Coronary artery (tissue), 2 donors: ENCODE measurements at places on chromosomes 13 and 19.
A peak's percentile ranks its signal among the peaks of the same experiment; 100 is the strongest.

GRCh38 chr19:35462476-35462953 lies 14.5 kb downstream of the FFAR2 start:
- DNase-seq = no peak

DNA sequence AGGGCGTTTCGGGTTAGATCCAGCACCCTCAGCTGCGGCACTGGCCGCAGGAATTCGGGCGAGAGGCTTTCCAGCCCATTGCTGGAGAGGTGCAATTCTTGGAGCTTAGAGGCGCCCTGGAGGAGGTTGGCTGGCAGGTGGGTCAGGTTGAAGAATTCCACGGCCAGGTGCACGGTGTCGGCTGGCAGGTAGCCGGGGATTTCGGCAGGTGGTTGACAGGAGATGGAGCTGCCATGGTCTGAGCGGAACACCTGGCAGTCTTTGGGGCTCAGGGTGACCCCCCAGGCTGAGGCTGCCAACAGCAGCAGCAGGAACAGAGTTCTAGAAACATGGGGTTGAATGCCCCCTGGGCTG lies 1.3 kb downstream of the LRG1 start:
- no peak for DNase-seq

DNA sequence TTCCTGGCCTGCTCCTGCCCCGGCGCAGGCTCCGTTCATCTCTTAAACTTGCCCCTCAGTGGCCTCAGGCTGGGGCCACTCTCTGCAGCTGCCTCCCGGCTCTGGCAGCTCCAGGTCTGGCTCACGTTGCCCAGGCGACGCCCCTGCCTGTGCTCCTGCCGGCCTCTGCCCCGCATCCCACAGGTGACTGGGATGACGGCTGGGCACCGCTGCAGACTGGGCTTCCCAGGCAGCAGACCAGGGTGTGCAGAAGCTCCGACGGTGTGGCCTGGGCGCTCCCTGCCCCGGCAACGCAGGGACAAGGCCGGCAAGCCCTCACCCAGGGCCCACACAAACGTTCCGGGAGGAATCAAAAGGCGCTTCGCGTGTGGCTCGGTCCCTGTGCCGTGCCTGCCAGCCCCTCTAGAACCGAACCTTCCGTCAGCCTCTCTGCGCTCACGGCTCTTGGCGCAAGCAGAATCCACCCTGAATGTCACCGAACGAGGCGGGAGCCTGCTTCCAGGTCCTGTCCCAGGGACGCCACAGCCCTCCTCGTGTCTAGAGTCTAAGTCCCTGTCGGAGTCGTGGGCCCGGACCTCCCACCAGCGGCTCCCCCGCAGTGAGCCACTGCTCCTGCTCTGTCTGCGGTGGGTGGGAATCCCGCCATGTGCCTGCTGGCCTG lies 64.8 kb downstream of the MLLT1 start:
- no peak for DNase-seq

GRCh38 chr19:21748088-21748487 lies 19.3 kb downstream of the ZNF100 start:
- no peak for DNase-seq

- DNase-seq = no peak
These were observed 113.9 kb downstream of the LRCH1 start for GRCh38 chr13:46666727-46667456.

- no peak for DNase-seq
These were observed 800.2 kb downstream of the EFNB2 start for GRCh38 chr13:105735281-105735680.

DNA sequence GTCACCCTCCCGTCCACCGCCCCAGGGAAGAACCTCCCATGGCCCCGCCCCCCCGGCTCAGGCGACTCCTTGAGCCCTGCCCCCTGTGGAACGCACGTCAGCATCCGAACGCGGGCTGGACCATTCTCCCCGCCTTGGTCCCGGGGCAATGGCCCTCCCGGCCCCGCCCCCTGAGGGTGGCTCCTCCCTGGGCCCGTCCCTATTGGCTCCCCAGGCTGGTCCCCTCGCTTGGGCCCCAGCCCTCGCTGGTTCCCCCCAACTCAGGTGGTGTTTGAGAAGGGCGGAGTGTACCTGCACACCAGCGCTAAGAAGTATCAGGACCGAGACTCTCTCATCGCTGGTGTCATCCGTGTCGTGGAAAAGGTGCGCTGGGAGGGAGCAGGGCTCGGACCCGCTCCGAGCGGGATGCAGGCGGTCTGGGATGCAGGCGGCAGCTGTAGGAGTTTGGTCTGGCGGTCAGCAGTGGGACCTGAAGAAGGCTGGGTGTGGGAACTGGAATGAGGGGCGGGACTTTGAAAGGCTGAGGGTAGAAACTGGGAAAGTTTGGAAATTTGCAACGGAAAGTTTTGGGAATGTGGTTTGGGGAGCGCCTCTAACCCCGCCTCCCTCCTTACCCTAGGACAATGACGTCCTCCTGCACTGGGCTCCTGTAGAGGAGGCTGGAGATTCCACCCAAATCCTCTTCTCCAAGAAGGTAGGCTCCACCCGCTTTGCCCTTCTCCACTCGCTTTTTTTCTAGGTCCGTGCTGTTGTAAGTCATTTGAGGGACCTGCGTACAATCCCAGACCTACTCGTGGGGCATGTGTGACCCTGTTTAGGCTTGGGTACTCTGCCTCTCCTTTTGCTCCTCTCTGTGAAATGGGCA lies 609 bp downstream of the TBC1D17 start:
- peak; percentile 99 for DNase-seq

- DNase-seq = no peak
These were observed 605 bp upstream of the A1BG start for GRCh38 chr19:58353717-58354477.

DNA sequence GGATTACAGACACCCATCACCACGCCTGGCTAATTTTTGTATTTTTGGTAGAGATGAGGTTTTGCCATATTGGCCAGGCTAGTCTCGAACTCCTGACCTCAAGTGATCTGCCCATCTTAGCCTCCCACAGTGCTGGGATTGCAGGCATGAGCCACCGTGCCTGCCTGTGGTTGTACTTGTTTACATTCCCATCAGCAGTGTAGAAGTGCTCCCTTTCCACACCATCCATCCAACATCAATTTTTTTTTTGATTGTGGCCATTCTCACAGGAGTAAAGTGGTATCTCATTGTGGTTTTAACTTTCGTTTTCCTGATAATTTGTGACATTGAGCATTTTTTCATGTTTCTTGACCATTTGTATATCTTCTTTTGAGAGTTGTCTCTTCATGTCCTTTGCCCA lies 1019.4 kb upstream of the SLC10A2 start:
- no peak for DNase-seq

DNA sequence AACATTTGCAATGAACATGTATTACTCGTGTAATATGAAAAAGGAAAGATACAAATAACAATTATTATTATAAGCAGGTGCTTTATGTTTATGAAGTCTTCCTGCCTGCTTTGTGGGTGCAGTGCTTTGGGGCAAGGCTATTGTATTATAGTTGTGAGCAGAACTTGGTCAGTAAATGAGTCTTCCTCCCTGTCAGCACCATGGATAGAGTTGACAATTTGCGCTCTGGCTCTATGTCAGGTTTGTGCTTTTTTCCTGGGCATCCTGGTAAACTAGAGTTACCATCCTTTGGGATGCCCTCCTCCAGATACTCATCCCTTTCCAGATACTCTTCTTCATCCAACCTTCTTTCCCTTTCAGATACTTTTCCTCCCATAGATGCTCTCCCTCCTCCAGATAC lies 19.6 kb downstream of the ERICH6B start:
- no peak for DNase-seq

- DNase-seq = no peak
These were observed 42.3 kb downstream of the LYL1 start for GRCh38 chr19:13060233-13060963.

- DNase-seq = no peak
These were observed 38.4 kb upstream of the ADGRE5 start for GRCh38 chr19:14342809-14343208.

DNA sequence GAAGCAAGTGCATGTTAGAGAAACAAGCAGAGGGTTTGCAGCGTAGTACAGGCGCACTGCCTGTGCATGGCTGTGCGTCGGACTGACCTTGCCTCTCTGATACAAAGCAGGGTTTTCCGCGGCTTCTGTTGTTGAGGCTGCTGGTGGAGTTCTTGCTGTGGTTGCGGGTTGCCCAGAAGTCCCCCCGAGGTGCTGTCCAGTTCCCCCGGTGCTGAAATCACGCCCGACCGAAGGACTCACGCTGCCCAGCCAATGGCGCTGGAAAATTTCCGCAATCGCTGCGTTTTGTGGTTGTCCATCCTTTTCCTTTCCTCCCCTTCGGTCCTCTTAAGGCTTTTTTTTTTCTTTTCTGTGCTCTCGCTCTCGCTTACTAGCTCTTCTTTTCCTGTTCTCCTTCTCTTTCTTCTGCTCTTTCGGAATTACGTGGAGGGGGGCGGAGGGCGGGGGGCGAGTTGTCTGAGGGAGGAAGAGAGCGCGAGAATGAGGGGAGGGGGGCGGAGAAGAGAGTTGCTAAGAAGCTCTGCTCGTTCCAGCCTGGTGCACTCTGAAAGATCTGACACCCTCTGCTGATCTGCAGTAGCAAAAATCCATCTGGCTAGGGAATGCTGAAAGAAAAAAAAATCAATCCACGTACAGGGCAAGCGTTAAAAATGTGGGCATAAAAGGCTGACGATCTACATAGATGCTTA lies at the start of gene SLITRK1:
Gene SLITRK1, minus strand, starts transcription at position 558 of the 689 bp plus-strand sequence. CDS start 967 bp downstream, outside the sequence.
- no peak for DNase-seq

DNA sequence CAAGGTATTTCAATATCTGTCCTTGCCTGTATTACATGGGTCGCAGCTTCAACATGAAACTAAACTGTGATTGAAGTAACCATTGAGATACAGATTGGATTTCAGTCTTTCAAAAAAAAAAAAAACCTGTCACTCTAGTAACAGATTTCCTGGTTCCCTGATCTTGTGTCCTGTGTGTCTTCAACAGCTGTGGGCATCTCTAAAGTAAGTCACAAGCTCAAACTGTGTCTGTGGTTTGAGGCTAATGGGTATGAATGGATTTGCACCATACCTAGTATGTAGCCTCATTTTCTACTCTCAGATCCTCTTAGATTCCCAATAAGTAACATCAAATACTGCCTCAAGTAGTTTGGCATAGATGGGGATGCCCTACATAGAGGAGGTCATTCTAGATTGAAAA lies 300.1 kb downstream of the COG6 start:
- DNase-seq = no peak

- no peak for DNase-seq
These were observed 3.8 kb downstream of the GADD45GIP1 start for GRCh38 chr19:12953138-12953798.

- no peak for DNase-seq
These were observed 24.3 kb downstream of the TMEM255B start for GRCh38 chr13:113783200-113783881.

GRCh38 chr13:30355384-30355699 lies 48.0 kb upstream of the KATNAL1 start:
- DNase-seq = no peak

DNA sequence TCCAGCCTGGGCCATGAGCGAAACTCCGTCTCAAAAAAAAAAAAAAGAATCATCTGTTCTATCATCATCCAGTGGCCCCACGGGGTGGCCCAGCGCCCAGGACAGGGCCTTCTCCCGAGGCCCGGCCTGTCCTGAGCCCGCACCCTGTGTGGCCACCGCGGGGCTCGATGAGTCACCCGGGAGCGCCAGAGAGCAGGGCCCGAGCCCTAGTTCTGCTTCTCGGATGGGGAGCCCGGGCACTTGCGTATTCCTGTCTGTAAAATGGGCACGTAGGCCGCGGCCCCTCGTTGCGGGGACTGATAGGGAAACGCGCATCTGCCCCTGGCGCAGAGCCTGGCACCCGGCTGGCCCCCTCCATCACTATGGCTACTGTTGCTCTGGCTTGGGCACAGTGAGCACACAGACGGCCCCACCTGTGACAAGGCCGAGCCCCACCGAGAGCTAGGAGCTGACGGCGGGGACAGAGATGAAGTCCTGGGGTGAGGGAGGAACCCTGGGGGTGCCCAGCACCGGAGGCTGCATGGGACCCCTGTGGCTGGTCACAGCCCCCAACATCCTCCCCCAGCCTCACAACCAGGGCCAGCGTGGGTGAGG lies 21.3 kb upstream of the UQCR11 start:
- no peak for DNase-seq

DNA sequence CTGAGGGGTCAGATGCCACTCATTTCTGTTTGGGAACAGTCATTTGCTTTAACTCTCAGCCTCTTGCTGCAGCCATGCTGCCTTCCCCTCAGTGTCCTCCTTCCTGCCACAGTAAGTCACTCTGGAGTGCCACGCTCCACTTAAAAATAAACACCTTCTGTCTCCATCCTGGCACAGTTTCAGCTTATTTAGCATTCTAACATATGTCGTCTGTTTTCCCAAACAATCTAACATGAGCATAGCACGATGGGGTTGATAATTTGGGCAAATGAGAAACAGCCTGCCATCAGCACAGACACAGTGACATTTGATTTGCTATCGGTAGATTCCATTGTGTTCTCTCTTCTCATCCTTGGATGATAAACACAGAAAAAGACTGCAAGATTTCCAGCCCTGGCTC lies 768.6 kb downstream of the UQCRFS1 start:
- DNase-seq = peak; percentile 12

GRCh38 chr13:109401891-109402290 lies 384.5 kb downstream of the IRS2 start:
- no peak for DNase-seq

DNA sequence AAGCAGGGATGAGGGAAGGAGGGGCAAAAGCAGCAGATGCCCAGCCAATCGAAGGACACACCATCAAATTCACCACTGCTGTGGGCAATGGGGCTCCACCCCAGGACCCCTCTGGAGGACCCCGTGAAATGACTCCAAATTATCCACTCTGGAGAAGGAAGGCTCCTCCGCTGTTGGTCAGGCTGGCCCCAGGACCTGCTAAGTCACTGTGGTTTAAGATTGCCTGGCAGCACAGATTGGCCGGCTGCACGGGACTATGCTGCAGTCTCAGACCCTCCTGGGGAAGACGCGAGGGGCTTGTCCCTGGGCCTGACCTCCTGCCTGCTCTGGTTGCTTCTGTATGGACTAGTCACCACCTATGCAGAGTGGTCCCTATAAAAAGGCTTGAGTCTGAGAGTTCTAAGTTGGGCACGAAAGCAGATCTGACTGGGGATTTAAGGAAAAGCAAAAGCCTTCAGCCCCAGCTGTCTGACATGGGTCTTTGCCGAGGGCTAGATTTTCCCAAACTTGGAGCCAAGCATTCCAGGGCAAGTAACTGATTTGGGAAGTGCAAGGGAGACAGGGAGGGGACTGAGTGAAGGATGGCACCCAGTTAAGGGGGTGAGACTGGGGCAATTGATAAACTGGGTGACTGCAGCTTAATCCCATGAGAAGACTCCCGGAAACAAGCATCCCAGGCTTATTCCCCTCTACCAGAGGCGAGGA lies 91.7 kb downstream of the TSHZ3 start:
- DNase-seq = no peak
